NK-92 treated with Interleukin-12 subunit alpha and Interleukin-12 subunit beta, amount 100 ng/mL, for 24 hours (cell line): ENCODE measurements at places on chromosomes 16 and 17.

DNA sequence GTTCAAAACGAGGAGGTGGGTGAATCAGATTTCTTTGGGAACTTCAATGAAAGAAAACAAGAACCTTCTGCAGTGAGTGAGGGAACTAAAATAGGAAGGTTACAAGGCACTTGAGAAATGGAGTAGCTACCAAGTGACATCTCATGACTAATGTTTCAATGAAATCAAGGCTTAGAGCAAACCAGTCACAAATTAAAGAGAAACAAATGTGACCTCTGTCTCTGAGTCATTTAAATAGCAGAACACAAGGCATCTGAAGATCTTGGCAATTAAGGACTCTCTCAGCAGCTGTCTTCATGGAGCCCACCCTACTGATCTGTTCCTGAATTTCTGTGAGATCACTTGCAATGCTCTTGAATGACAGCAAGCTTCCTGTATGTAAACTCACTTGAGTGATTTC lies 109.5 kb downstream of the CDH11 start:
- no peak for DNase-seq

- no peak for DNase-seq
Observed at GRCh38 chr16:62638964-62639870, 603.0 kb upstream of the CDH8 start.

DNA sequence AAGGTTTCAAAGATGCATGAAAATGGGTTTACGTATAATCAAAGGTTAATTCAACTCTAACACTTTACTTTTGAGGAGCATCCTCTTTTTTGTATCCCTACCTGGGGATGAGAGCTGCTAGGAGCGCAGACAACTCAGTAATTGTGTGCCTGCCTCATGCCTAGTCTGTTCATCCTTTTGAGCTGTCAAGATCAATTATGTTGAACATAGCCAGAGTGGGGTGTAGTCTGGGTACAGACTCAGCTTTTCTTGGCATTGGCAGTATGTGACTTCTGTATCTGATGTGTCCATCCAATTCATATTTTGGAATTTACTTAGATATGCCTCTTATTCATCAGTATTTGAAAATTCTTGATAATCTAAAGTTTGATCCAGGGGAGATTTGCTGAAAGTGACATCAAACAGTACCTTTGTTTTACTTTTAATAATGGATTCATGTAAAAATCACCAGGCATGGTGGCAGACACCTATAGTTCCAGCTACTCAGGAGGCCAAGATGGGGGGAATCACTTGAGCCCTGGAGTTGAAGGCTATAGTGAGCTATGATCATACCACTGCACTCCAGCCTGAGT lies 24.1 kb downstream of the PRKCA start:
- no peak for DNase-seq

DNA sequence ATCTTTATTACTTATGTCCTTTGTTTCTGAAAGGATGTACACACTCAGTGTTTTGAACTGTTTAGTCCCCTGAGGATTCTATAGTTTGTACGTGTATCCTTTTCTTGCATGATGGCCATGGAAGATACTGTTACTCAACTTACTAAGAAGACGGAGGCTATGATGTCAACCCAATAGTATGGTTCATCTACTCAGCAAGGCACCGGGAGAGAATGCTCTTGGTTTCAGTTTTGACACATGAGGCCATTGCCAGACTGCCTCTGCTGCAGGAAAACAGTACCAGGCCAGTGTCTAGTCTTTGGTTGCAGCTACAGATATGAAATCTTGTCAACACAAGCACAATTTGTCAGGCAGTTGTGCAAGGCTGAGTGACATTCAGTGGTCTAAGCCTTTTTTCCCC lies 134.5 kb downstream of the MRTFB start:
- no peak for DNase-seq

GRCh38 chr16:48446534-48446920 lies 61.3 kb upstream of the SIAH1 start:
- no peak for DNase-seq

- DNase-seq, result no peak
Observed at GRCh38 chr17:404703-405102, 52.1 kb upstream of the RPH3AL start.

GRCh38 chr17:623121-623520 lies 91.5 kb downstream of the VPS53 start:
- no peak for DNase-seq

DNA sequence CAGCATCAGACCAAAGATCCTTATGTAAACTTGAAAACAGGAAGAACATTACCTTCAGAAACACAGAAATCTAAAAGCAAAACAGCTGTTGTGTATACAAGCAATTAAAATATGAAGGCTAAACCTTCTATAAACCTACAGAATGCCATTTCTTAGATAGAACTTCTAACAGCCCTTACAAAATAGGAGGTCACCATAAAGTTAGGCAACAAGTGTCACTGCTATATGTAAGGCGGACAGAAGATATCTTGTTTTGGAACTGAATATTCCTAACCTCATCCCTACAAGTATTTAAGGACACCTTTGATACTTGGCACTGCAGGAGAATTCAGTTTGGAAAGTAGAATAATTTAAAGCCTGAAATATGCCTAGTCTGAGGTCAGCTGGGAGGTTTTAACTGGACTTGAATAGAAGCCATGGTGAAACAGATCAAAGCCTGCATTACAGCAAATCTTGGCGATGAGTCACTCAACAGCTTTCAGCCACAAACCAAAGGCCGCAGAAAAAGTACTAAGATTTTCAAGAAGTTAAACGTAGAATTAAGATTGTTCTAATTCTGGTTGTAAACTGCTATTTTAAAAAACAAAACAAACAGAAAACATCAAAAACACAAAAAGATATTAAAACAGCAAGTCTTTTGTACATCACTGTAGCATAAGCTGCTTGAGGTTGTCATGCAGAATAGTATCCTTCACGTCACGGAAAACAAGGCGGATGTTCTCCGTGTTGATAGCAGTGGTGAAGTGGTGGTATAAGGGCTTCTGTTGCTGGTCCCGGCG lies 42.7 kb downstream of the GNA13 start:
- DNase-seq, result peak; percentile 50

DNA sequence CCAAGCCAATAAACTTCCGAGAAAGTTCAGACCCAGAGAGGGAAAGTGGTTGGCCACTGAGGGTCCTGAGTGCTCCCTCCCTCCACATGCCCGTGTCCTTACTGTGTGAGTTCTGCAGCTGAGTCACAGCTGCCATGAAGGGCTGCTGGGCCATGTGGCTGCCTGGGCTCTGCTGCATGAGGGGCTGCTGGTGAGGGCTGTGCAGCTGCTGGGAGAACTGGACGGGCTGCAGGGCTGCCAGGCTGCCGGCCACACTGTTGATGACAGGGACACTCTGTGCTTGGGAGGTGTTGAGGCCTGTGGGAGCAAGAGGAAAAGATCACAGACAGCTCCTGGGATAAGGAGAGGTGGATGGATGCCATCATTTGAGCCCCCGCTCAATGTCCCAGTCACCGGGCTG lies 44.0 kb downstream of the HNF1B start:
- no peak for DNase-seq

GRCh38 chr16:2481676-2482075 lies 6.7 kb downstream of the TBC1D24 start:
- DNase-seq, result no peak

GRCh38 chr16:20331635-20332034 lies 4.3 kb upstream of the GP2 start:
- no peak for DNase-seq

DNA sequence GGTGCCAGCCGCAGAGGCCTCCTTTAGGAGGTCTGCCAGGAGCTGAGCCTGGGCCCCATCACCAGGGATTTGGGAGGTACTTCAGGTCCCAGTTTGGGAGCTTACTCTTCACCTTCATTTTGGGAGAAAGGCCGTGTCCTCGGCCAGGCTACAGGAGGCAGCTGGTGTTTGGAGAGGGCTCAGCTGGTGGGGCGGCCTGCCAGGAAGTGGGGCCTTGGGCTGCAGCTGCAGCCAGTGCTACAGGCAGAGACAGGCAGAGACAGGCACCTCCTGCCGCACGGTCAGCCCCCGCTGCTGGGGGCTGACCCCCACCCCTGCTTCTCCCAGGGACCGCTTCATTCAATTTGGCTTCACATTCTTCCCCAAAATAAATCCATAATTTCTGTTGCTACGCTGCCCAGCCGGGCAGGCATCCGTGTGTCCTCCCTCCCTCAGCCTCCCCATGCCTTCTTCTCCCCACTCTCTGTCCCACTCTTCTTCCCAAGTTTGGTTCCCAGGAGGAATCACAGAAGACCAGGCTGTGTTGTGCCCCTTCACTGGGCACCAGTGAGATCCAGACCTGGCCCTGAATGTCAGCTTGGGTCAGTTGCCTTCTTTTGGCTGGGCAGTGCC lies 6.1 kb downstream of the TMEM235 start:
- DNase-seq, result no peak
